ENCODE measurements at places on chromosomes 7 and 10.

GRCh38 chr10:88062798-88063472 lies 199.5 kb downstream of the PTEN start:
- DNase-seq: no peak
- no peaks in the 10 kb centered on the region for H3K27me3 ChIP-seq
- no peak overlapping the region for H3K4me3 ChIP-seq
- H3K27ac ChIP-seq: no peak overlapping the region

- DNase-seq: no peak
- peaks cover under 1% of the 10 kb centered on the region for H3K36me3 ChIP-seq
- peaks cover 22% of the 10 kb centered on the region for H3K4me1 ChIP-seq
- no peak overlapping the region for H3K4me3 ChIP-seq
- H3K27ac ChIP-seq: no peak overlapping the region
- H3K27me3 ChIP-seq: no peaks in the 10 kb centered on the region
Measured at GRCh38 chr10:119737039-119737663, 11.3 kb downstream of the INPP5F start.

DNA sequence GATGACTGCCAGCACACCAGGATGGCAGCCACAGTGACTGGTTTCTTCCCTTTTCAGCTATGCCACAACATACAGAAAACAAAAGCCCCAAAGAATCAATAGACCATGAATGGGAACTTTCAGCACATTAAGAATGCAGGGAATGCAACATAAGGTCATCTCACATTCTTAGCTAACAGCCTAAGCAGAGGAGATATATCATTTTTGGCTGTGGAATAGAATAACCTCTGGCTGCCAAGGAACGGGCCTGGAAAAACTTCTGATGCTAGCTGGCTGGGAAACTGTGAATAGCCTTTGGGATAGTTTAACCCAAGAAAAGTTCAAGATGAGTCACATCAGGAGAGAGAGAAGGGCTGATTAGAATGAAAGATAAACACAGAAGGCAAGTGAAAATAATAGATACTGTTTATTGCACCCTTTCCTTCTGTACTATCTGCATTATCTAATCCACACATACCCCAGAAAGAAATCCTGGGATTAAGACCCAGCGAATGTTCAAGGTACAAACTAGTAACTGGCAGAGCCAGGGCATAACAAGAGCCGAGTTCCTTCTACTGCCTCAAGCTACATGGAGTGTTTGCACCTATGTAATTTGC lies 169.2 kb downstream of the SEMA3A start:
- no peaks in the 10 kb centered on the region for H3K4me1 ChIP-seq
- no peak overlapping the region for H3K4me3 ChIP-seq
- H3K27me3 ChIP-seq: no peaks in the 10 kb centered on the region
- no peak overlapping the region for H3K27ac ChIP-seq

DNA sequence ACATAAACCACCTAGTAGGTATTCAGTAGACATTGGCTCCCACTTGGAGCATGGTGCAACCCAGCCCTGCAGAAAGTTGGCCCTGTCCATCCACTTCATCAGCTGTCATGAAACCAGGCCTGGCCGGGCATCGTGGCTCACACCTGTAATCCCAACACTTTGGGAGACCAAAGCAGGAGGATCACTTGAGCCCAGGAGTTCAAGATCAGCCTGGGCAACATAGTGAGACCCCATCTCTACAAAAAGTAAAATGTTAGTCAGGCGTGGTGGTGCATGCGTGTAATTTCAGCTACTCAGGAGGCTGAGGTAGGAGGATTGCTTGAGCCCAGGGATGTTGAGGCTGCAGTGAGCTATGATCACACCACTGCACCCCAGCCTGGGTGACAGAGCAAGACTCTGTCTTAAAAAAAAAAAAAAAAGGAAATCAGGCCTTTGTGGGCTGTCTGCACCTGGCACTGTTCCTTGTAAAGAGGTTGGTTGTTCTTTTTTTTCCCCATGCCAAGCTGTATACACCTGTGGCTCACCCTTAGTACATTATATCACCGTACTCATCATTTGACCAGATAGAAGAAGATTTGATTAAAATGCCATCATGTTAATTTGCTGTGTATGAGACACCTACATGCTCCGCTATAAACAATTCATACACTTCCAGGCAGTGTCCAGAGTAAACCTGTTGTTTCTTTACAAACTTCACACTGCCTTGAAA lies 45.4 kb upstream of the GRID1 start:
- peaks cover 59% of the 10 kb centered on the region for H3K4me1 ChIP-seq
- H3K4me3 ChIP-seq: peak overlapping the region; percentile 57
- DNase-seq: no peak
- peak overlapping the region; percentile 88 for H3K27ac ChIP-seq

DNA sequence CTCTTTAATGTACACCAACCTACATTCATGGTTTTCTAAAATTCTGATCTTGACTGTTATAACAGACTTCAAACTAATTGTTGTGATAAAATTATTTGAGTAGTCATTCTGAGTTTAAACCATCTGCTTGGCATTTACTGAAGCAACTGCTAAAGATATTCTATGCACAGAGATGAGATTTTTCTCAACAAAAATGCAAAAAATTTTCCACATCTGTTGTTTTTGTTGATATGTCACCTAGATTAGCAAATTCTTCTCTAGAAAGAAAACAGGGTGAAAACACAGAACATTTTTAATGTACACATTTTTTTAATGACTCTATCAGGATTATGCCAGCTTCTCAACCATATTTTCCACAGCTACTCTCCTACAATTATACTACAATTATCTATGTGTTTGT lies 42.7 kb downstream of the ARHGAP12 start:
- H3K36me3 ChIP-seq: peaks cover 3% of the 10 kb centered on the region
- H3K4me3 ChIP-seq: no peak overlapping the region
- no peak for DNase-seq

GRCh38 chr7:30977896-30978564 lies 14.3 kb downstream of the GHRHR start:
- H3K36me3 ChIP-seq: no peaks in the 10 kb centered on the region
- DNase-seq: peak; percentile 48
- peaks cover 7% of the 10 kb centered on the region for H3K4me1 ChIP-seq
- H3K27me3 ChIP-seq: peaks cover 25% of the 10 kb centered on the region
- H3K27ac ChIP-seq: no peak overlapping the region

- H3K27ac ChIP-seq: no peak overlapping the region
- no peaks in the 10 kb centered on the region for H3K4me1 ChIP-seq
- no peak overlapping the region for H3K4me3 ChIP-seq
- H3K36me3 ChIP-seq: no peaks in the 10 kb centered on the region
- no peak for DNase-seq
Measured at GRCh38 chr7:86748843-86749719, 105.4 kb downstream of the GRM3 start.

DNA sequence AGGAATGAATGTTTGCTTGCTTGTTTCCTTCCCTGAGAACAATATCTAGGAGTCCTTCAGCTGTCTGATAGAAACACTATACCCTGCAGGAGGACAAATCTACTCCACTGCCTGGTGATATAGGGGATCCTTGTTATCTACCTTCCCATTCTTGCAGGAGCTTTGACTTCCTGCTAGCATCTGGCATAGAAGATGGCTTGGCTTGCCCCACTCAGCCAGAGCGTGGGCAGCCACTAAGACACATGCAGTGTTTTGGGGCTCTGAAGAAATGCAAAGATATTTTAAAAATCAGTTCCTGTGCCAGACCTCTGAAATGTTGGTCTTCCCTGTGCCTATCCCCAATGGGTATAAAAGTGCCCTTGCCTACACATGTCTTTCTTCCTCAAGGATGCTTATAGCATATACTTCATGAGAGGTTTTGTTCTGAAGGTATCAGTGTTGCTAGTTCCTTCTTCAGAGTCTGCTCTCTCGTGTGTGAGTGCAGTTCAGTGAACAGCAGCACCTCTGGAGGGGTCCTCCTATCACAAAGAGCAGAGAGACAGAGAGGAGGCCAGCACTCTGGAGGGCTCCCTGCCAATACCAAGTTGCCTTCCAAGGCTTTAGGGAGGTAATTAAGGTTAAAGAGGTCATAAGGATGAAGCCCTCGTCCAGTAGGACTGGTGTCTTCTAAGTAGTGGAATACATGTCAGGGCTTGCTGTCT lies 149.1 kb upstream of the CALCR start:
- H3K27ac ChIP-seq: no peak overlapping the region
- DNase-seq: peak; percentile 17
- H3K36me3 ChIP-seq: no peaks in the 10 kb centered on the region
- no peaks in the 10 kb centered on the region for H3K27me3 ChIP-seq

DNA sequence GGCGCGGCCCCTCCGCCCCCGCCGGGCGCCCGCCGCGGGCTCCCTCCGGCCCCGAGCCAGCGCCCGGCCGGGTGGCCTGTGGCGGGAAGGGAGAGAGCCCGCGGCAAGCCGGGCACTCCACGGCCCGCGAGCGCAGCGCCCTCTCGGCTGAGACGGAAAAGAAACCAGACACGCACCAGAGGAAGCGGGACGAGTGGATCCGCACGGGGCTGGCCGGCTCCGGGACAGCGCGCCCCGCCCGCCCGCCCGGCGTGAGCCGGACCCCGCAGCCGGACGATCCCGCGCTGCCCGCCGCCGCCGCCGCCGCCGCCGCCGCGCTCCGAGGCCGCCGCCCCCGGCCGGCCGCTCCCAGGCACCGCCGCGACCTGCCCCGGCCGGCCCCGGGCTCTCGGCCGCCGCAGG lies 300 bp downstream of the ARHGAP21 start:
- H3K27ac ChIP-seq: peak overlapping the region; percentile 37
- H3K4me1 ChIP-seq: peaks cover 34% of the 10 kb centered on the region
- peaks cover 4% of the 10 kb centered on the region for H3K27me3 ChIP-seq
- H3K4me3 ChIP-seq: peak overlapping the region; percentile 61
- H3K36me3 ChIP-seq: peaks cover 12% of the 10 kb centered on the region

GRCh38 chr10:85060944-85061343 lies 732.6 kb downstream of the CCSER2 start:
- H3K36me3 ChIP-seq: no peaks in the 10 kb centered on the region
- no peak overlapping the region for H3K4me3 ChIP-seq
- H3K27me3 ChIP-seq: no peaks in the 10 kb centered on the region
- H3K27ac ChIP-seq: no peak overlapping the region
- no peaks in the 10 kb centered on the region for H3K4me1 ChIP-seq
- DNase-seq: no peak

DNA sequence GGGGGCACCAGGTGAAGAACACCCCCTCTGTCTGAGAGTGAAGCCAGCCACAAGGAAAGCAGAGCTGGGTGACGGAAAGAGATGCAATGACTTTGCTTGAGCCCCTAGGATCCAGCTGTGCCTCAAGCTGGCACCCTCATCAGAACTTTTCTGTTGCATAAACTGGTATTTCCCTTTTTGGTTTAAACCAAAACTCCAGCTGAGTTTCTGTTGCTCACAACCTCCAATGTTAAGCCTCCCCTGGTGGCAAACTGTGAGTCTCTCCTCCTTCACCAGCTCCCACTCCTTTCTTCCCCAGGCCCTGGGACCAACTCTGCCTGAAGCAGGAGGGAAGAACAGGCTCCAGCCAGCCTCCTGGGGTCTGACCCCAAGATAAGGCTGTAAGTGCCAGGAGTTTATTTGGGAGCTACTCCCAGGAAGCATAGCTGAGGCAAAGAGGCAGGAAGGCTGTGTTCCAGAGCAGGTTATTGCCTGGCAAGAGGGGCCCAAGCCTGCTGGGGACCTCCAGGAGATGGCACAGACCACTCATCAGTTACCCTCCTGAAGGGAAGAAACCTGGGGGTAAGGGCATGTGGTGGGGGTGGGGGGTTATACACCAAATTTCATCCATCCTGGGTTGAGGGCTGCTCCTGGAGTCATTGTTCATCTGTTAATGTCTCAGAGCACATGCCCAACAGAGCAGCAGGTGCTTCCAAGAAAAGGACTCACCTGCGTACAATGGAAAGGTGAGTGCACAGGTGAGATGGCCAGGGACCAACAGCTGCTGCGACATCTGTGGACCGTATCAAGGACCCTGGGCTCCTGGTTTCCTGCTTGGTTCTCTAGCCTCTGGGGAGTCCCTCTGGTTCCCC lies 73.3 kb upstream of the NANOS1 start:
- DNase-seq: no peak
- no peak overlapping the region for H3K27ac ChIP-seq
- peaks cover 3% of the 10 kb centered on the region for H3K4me1 ChIP-seq
- no peak overlapping the region for H3K4me3 ChIP-seq
- H3K27me3 ChIP-seq: peaks cover 46% of the 10 kb centered on the region
- H3K36me3 ChIP-seq: no peaks in the 10 kb centered on the region

Measured in activated naive CD4-positive, alpha-beta T cell treated with anti-CD3 and anti-CD28 coated beads, Interleukin-2, amount 10 ng/mL, durations not matched to agents 7 days and 5 days (primary cell).